ENCODE measurements at places on chromosomes 11 and 22. TPM values are rescaled to one million over a fixed set of nuclear protein-coding genes. Genes with fewer than 3 reads are reported as not detected.

The CDC42EP1 gene
- 44.6 TPM for polyA plus RNA-seq

The ACCS gene
- polyA plus RNA-seq, result 46.8 TPM

The C1QTNF5 gene
- polyA plus RNA-seq, result 24.7 TPM

The SCGB1D2 gene
- 2.5 TPM for polyA plus RNA-seq

The SYNGR1 gene
- 28.3 TPM for polyA plus RNA-seq

The KCNE3 gene
- polyA plus RNA-seq, result 27.7 TPM

The GDPD4 gene
- polyA plus RNA-seq, result not detected

The TMEM132A gene
- polyA plus RNA-seq, result 67.4 TPM

The PATE2 gene
- polyA plus RNA-seq, result not detected

The P2RX3 gene
- polyA plus RNA-seq, result 0.42 TPM

The NAALAD2 gene
- 26.3 TPM for polyA plus RNA-seq

The NPAS4 gene
- polyA plus RNA-seq, result 0.29 TPM

The BATF2 gene
- 3.2 TPM for polyA plus RNA-seq

The GAB2 gene
- 20.1 TPM for polyA plus RNA-seq

The POTEH gene
- polyA plus RNA-seq, result not detected

The SSTR3 gene
- 1.3 TPM for polyA plus RNA-seq

The PAMR1 gene
- 13.9 TPM for polyA plus RNA-seq

The TRPM5 gene
- polyA plus RNA-seq, result 2.0 TPM

The LRRC55 gene
- 6.4 TPM for polyA plus RNA-seq

The CYB5R2 gene
- polyA plus RNA-seq, result 27.0 TPM

The RTN4RL2 gene
- 3.1 TPM for polyA plus RNA-seq

The MS4A14 gene
- 0.13 TPM for polyA plus RNA-seq

The IFITM10 gene
- 0.15 TPM for polyA plus RNA-seq

The SLC25A45 gene
- polyA plus RNA-seq, result 5.4 TPM

The C22orf15 gene
- polyA plus RNA-seq, result 2.3 TPM

The HTR3A gene
- polyA plus RNA-seq, result 0.17 TPM

The CD3G gene
- polyA plus RNA-seq, result 0.47 TPM

The PTPRCAP gene
- 0.96 TPM for polyA plus RNA-seq

The MMP8 gene
- polyA plus RNA-seq, result 0.05 TPM

The PGA4 gene
- polyA plus RNA-seq, result 0.31 TPM

The TMEM41B gene
- 33.5 TPM for polyA plus RNA-seq

The DAGLA gene
- polyA plus RNA-seq, result 4.7 TPM

The KDM4E gene
- polyA plus RNA-seq, result 0.17 TPM
